Ammon's horn (tissue), 1 donor: ENCODE measurements at places on chromosomes 6 and 20.

DNA sequence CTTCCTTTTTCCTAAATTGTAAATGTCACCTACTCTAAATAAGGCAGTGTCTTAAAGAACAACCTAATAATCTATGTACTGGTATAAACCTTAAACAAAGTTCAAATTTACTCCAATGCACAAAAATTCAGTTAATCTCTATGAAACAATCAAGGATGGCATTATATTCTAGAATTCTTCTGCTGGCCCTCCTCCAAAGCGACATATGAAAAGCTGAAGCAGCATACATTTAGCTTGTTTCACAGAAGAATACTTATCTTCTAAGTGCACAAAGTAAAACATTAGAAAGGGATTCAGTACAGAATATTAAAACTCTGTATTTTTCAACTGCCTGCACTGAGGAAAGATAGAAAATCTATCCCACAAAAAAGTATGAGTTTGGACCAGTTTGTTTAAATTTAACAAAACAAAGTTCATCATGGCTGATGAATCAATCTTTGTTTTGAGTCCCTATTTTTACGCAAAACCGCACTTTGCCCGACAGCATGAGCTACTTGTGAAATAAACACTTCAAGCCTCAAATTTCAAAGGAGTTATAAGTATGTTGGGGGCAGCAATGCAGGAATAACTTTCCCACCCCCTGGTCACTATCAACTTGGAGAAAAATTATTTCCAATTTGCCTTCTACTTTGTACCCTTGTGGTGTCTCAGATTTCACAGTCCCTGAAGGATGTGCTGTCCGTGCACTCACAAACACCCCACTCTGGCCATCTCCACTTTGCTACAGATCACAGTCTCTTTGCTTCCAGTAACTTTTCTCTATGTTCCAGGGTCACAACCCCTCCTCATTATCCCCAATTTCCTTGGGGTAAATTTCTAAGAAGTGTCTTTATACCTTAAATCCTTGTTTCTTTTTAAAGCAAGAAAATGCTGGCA is 238.2 kb downstream of the PRKN start:
- DNase-seq: no peak

DNA sequence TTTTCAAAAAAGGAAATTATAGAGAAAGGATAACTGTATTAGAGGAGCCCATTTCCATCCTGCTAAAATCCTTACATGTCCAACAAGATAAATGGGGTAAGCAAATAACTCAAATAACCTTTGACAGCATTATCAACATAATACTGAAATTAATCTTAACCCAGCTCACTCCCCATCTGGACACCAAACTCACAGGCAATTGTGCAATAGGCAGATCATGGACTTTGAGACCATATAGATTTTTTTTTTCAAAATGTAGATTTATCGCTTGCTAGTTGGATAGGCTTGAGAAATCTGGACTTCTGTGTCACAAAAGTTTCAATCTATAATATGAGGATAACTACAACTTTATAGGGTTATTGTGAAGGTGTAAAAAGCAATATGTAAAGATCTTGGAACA is 134.4 kb upstream of the ASCC3 start:
- no peak for DNase-seq

DNA sequence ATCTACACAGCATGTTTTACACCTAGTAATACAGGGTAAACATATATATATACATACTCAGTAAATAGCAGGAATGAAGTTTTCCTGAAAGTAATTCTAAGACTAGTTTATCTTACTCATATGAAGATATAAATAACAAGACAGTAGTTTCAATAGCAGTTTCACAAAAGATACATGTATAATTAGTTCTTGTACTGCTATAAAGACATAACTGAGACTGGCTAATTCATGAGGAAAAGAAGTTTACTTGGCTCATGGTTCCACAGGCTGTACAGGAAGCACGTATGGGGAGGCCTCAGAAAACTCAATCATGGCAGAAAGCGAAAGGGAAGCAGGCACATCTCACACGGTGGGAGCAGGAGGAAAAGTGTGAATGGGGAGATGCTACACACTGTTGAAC is 16.9 kb downstream of the RARS2 start:
- DNase-seq: no peak

DNA sequence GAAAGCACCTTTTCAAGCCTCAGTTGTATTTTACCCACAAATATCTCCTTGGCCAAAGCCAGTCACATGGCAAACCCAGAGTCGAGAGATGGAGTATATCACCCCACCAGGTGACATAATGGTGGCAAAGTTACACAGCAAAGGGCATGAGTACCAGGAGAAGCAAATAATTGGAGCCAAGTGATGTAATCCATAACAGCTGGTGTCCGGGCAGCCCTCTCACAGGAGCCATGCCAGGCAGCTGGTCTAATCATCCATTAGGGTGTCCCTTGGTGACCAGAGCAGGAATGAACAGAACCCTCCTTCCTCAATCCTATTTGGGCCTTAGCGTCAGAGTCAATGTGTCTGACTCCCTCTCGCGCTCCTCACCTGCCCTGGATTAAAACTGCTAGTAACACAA is 272.1 kb downstream of the LRFN2 start:
- no peak for DNase-seq
